Foreskin melanocyte (primary cell): ENCODE measurements at places on chromosomes 4 and X.

GRCh38 chr4:926538-926937, 5.6 kb downstream of the GAK start:
- DNase-seq, result no peak

DNA sequence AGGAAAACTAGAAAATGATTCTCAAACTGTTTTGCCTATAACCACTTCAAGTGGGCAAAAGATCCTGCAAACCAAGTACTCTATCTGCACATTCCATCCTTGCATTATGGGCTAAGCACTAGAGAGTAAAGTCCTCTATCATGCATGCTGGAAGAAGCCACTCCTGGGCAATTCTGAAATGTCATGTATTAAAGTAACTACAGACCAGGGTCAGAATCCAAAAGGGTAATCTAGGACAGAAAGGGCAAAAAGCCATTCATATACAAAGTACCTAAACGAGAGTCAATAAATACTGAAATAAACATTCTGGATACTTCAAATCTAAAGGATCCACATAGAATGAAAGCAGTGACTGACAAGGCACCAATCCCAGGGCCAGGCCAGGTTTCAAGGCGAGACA, 1.0 kb downstream of the SNX12 start:
- DNase-seq, result no peak

DNA sequence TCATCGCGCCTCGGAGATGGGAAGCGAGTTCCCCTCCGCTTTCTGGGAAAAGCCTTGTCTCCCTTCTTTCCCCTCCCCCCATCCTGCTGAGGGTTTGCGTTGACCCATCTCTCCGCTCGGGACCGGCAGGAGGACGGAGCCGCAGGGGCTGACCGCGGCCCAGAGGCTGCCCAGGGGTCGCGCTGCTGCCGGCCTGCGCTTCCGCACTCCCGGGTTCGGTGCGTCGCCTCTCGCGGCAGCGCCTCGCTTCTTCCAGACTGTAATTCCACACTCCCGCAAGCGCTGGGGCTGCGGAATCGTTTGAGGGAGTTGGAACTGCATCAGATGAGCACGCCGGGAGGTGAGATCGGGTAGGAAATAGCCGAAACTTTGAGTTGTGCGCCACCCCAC, 88.3 kb downstream of the BCOR start:
- DNase-seq, result no peak

DNA sequence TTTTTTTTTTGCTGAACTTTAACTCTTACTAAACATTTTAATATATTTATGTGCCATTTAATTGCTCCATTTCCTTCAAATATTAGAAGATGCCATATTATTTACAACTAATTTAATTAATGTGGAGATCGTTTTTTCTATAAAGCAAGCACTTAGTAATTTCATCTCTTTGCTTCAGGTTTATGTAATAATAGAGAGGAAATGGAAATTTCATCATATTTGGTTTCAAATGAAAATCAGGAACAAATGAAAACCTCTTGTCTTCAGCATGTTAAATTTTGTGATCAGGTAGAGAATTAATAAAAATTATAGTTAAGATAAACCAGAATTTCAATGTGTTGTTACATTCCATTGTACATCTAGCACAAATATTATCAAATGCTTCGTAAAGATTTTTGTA, 120.1 kb downstream of the SYNPO2 start:
- no peak for DNase-seq

DNA sequence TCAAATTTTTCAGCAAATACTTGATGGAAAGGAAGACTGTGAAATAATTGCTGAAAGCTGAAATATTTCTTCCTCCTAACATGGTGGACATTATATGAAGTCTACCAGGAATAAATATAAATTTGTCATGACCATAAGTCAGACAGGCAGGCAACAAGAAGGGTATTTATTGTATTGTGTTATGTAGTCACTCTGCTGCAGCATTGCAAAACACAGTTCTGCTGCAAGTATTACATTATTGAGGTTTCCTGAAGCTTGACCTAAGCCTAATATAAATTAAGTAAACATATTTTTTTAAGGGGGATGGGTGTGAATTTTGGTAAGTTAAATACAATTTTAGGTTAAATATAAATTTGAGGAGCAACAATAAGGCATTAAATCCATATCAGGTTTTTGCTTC, 60.2 kb upstream of the MAOA start:
- no peak for DNase-seq

DNA sequence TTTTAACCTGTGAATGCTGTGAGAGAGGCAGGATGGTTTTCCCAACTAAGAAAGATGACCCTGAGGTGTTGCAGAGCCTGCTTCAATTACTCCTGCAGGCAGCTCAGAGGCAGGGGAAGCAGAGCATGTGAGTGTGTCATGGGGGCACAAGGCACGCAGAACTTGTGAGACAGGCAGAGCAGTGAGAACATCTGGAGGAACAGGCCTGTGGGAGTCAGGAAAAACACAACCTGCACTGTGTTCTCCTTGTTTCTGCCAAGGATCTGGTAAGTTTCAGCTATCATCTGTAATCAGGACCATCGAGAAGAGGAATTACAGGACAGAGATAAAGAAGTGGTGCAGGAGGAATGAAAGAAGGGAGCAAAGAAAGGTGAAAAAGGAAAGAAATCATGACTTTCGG, 741.8 kb upstream of the INTU start:
- DNase-seq, result no peak
